ENCODE measurements at places on chromosomes 12 and 14.

- no peak for DNase-seq
Observed at GRCh38 chr14:54781961-54782750, 120.5 kb downstream of the GCH1 start.

- no peak for DNase-seq
Observed at GRCh38 chr14:51871846-51872245, 11.4 kb downstream of the GNG2 start.

DNA sequence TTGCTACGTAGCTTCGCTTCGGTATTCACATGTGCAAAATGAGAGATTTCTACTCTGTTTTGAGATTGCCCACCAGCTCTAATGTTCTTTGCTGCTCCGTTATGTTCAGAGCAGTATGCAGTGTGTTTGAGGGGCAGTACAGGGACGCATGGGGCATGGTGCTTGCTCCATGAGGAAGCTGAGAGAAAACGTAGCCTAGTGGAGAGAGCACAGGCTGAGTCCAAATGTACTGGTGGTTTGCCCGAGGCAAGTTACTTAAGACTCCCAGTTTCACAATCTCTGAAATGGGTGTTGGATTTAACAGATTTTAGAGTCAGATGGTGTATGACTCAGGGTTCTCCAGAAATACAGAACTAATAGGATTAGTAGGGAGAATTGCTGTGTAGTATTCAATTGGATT is 310.5 kb downstream of the ETNK1 start:
- peak; percentile 6 for DNase-seq

DNA sequence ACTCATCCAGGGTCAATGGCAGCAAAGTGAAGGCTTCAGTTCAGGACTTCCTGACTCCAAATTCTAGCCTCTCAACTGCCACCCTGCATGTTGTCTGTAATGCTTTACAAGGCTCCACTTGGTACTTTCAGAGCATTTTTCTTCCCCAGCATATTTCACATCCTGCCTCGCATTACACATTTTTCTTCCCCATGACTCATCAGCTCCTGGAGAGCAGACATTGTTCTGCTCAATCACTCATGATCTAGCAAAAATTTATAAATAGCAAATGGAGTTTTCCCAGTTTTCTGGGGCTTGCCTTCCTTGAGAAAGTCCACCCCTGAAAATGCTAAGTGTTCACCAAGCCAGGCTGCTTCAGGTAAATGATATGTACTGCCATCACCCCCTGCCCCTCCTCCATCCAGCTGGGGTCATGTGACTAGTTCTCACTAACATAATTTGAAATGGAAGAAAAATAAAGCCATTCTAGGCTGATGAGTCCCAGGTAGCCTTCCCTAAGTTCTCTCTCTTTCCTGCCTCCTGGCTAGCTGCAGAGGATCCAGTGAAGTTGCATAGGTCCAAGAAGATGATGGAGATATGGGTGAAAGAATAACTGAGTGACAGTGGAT is 69.4 kb downstream of the ARMH4 start:
- DNase-seq = peak; percentile 87

DNA sequence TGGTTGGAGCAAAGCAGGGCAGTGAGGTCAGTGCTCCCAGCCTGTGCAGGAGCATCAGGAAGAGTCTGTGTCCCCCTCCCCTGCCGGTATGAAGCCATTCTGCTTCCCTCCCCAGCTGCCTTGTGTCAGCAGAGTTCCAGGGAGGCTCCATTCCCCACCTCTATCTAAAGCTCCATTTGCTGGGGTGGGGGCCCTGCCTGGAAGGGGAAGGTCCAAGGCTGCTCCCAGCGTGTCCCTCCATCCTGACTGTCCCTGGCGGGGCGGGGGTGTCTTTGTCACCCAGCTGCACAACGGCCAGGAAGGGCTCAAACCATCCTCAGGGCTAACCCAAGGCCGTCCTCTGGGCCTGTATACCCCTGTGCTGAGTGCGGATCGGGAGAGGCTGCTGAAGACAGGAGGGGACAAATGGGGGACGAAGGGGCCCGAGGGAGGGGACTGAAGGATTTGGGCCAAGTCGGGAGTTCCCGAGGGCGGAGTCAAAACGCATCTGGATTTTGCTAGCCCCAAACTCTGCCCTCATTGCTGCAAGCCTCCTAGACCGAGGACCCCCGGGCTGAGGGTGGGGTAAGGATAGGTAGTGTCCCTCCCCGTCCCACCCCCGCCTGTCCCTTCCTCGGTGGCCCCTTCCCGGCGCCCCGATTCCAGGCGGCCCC is 748 bp upstream of the ACVRL1 start:
- no peak for DNase-seq

DNA sequence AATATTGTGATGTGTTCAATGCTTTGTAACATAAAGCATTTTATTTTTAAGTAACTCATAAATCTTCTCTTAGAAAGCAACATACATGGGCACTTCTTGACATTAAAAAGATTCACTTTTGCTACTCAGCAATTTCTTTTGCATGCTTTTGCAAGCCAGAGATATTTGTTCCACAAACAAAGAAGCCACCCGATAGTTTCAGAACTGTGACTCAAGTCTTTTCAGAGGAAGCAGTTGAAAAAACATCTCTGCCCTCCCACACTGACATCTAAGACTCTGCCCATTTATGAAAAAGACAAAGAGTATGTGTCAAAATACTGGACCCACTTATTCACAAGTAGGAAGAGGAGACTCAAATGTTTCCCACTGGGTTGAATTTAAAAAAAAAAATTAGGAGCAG is 7.5 kb downstream of the APPL2 start:
- peak; percentile 31 for DNase-seq

DNA sequence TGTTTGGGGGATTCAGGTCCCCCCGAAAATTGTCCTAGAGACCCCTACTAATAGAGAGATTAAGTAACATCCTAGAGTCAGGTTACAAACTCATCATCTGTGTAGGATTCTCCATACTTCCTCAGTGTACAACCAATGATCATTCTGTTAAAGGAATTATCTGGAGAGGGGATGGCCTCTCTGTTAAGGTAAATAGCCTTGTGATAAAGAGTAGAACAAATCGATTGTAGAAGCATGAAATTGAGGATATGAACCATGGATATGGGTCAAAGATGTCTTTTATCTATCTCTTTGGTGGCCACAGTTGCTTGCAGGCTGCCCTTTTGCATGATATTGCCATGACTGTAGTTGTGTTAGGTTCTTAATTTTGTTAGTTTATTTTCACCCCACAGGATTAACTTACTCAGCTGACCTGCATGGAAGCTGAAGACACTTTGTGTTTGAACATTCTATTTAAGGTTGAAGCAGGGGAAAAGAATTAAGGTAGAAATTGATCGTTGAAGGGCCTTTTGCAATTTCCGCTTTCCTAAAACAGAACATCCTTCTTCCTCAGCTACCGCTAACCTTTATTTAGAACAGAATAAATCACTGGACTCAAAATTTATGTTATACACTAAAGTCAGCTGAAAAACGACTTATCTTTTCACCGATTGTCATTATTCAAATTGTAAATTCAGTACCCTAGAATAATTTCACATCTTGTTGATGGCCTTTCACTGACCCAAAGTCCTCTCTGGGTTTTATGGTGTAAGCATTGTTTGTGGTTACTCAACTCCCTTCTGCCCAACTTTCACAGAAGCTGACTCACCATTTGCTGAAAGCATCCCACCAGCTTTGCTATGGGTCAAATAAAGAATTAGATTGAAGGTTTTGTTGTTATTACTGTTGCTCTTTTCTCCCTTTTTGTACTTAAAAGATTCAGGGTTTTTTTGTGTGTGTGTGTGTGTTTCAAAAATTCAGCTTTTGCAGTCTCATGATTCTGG is 52.3 kb downstream of the IRAK3 start:
- peak; percentile 61 for DNase-seq

GRCh38 chr12:57385586-57385985 is 45.3 kb downstream of the R3HDM2 start:
- DNase-seq = no peak

DNA sequence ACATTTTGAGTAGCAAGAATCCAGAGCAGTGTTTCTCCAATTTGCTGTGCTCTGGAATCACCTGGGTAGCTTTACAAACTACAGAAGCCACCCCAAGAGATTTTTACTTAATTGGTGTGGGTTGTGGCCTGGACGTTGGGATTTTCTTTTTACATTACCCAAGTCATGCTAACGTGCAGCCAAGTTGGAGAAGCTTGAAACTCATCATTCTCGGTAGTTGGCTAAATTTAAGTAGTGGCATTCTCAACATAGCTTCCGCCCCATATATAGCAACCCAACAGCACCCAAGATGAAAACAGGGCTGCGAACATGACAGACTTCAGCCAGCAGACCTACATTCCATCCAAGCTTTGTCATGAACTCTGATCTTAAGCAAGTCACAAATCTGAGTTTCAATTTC is 25.0 kb downstream of the DAD1 start:
- DNase-seq = no peak

DNA sequence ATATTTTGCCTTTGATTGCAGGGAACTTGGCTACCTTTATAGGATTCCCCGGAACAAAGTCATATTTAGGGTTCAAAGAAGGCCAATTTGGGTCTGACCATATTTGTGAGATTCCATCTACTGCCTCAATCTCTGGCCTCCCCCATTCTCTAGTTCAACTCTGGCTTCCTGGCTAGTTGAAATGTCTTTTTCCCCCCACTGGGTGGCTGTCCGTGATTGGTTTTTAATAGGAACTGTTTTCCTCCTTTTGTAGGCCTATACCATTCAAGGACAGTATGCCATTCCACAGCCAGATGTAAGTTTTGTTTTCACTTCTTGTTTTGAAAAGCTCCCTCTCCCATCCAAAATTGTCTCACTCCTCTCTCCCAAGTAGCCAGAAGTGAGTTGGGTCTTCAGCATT is 13.8 kb downstream of the PCBP2 start:
- DNase-seq = no peak

DNA sequence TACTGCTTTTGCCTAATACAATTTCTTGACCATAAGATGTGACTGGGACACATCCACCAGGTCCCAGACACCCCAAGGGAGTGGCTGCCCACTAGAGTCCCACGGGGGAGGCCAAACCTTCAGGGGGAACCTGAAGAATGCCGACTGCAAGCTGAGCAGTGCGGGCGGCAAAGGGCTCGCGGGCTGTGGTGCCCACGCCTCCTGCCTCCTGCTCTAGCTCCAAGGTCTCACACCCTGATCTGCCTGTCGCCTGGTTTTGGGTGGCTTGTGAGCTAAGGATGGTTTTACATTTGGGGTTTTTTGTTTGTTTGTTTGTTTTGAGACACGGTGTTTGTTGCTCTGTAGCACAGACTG is 75.2 kb downstream of the MOK start:
- no peak for DNase-seq

DNA sequence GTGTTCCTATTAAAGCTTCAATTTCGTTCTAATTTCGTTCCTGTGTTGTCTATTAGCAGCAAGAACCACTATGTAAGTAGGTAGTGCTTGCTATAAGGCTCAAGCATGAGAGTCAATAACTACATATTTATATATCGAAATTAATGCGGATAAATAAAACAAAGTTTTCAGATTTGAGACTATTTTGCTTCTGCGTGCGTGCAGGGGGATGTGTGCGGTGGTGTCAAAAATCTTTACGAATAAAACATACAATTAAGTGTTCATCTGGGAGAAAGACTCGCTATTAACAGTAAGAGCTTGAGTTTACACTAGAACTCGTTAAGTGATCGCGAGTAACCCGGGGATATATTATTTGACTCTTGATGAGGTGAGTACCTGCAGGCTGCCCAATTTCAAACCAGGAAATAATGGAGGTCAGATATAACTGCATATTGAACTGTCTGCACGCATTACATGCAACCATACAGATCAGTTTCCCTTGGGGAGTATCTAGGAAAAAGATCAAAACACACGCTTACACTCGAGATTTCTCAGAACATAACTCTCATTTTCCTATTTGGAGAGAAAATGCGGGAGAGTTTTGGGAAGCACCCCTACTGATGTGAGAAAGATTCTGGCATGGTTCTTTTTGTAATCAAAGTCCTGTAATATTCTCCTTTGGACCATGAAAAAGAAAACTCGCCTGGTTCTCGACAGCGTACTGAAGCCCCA is 813 bp downstream of the TWF1 start:
- no peak for DNase-seq

GRCh38 chr14:103735815-103736545 is 20.4 kb downstream of the ZFYVE21 start:
- DNase-seq = no peak

- DNase-seq = no peak
Observed at GRCh38 chr12:87679251-87679650, 349.9 kb downstream of the C12orf50 start.

DNA sequence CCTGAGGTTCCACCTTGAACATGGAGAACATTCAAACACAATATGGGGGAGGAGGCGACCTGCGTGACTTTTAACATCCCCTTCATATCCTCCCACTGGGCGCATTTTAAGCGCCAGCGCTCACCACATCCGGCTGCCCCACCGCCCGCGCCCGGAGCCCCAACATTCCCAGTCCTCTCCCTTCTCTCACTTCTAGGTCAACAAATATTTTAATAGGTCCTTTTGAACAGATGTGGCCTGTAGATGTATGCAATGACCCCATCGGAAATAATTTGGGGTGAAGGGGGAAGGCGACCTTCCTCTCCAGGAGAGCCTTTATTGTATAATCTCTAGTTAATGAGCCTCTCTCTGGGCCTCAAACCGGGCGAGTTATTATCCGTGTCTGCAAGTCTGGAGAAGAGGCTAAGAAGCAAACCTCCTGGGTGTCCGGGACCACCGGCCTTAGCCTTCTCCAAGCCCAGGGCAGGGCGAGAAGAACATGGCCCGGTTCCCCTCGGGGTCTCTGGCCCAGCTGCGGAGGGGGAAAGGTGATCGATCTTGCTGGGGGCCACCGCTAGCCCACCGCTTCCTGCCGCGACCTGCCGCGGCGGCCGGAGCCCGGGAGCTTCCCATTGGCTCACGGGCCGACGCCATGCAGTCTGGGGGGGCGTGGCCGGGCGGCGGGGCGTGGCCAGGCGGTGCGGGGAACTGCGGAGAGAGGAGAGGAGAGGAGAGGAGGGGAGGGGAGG is 83.2 kb upstream of the HMGA2 start:
- DNase-seq = peak; percentile 47

GRCh38 chr14:105881021-105881930 is 354.9 kb downstream of the TMEM121 start:
- no peak for DNase-seq

DNA sequence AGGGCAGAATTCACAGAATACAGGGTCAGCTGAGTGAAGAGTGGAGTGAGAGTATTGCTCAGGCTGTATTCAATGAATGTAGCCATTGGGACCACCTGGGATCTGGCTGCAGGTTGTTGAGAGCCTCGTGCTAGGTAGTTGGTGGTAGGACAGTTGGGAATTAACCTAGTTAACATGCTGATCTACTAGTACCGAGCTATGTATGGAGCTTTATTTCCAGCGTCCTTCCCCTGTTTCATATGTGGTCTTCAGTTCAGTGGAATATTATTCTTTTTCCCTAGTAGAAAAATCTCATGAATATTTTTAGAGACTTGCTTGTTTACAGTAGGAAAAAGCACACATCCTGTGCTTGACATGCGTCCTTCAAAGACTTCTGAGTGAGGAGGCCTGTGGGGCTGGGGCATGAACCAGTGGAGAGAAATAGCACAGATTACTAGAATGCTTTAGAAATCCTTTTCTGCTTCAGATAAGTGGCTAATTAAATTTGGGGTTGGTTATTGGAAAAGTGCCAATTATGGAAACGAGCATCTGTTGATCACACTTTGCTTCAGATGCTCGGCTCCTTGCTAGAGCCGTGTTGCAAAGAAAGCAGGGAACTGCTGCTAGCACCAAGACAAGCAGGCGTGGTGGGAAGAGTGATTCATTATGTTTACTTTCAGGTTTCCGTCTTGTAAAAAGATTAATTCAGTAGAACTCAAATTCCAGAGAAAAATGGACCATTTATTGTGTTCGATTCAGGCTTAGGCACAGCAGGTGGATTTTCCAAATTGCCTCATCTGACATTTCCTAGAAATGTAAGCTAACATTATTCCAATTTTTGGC is 53.6 kb downstream of the ARF6 start:
- peak; percentile 83 for DNase-seq

Measured in bronchial epithelial cell (primary cell).